ENCODE measurements at places on chromosomes 16 and 17.

DNA sequence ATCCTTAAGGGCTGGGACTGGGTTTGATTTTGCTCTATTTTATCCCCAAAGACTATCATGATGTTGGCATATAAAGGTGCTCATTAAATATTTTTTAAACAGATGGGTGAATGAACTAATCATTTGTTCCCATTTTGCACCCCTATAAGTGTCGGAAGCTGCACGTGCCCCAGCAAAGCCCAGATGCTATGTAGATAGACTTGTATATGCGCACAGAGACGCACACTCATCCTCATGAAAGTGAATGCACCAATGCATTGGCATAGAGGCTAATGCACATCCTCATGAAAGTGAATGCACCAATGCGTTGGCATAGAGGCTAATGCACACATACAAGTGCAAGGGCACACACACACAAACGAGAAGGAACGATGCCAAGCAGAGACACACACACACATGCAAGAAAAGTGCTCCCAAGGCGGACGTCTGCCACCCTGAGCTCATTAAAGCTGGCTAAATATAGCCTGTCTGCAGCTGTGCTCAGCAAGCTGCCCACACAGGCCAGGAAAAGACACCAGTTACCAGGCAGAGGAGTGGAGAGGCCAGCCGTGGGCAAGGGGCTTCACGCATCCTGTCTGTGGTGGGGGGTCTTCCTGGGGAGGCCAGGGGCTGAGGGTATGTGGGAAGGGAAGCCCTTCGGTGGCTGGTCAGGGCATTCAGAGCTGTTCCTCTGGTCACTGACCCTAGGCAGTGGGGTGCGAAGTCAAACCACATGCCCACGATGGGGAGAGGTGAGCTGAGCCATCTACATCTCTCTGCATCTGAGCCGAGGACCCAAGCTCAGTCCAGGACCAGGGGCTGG is 52.6 kb downstream of the PIMREG start:
- peak; percentile 48 for DNase-seq

DNA sequence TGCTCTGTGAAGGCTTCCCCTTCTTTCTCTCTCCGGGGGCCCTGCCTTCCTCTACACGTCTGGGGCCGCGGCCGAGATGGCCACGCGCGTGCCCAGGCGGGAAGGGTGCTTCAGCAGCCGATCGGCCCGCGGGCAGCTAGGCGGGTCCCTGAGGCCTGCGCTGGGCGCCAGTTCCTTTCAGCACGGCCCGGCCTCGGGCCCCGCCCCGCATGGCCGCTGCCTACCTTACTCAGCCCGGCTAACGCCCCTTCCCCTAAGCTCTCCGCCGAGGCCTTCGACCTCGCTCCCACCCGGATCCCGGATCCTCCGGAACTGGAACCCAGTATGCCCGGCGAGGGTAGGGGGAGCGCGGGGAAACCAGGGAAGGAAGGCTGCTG is 335 bp downstream of the TMEM11 start:
- no peak for DNase-seq

GRCh38 chr17:74918906-74919305 is 4.1 kb downstream of the USH1G start:
- DNase-seq, result no peak

- DNase-seq, result no peak
Observed at GRCh38 chr17:29669266-29669665, 46.6 kb upstream of the CORO6 start.

DNA sequence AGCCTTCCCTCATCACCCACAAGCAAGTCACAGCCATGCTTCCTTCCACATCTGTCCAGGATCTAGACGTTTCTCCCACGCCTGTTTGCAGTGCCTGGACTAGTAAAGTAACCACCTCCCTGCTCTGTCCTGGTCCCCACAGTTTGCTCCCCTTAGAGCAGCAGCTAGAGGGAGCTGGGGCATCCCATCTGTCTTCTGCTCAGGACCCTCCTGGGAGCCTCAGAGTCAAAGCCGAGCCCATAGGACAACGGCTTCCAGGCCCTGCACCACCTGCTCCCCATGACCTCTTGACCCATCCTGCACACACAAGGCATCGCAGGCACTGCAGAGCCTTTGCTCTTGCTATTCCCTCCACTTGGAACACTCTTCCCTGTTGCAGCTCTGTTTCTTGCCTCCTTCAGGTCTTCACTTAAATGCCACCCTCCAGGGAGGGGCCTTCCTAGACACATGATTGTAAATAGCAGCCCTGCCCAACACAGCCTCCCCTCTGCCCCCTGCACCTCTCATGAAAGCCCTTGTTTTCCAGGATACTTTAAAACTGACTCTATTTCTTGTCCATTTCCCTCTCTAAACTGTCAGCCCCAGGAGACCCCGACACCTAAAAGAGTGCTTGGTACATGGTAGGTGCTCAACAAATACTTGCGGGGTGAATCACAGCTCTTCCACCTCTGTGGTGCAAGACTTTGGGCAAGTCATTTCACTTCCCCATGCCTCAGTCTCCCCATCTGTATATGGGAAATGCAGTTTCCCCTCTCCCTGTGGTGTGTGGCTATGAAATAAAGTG is 3.1 kb downstream of the NATD1 start:
- DNase-seq, result no peak

- DNase-seq, result no peak
Observed at GRCh38 chr16:55853114-55853513, 20.2 kb upstream of the CES1 start.

DNA sequence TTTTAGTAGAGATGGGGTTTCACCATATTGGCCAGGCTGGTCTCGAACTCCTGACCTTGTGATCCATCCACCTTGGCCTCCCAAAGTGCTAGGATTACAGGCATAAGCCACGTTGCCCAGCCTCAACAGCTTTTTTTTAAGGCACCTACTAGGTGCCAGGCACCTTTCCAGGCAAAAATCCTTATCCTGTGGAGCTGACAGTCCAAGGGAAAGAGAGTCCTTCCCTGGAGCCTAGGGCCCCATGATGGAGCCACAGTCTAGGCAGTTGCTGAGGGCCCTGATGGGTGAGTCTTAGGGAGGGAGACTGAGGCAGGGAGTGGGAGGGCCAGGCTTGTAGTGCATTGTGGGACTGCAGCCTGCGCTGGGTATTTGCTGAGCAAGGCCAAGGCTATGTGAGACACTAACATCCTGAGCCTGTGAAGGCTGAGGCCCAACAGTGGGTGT is 79.6 kb upstream of the TOB1 start:
- no peak for DNase-seq

GRCh38 chr17:28988475-28988874 is 17.4 kb downstream of the SEZ6 start:
- no peak for DNase-seq

Data from ecto neural progenitor cell (in vitro differentiated cells).